Putamen (tissue), 1 donor: ENCODE measurements at places on chromosomes 11 and 22.

- DNase-seq: no peak
Measured at GRCh38 chr11:127073621-127074020, 73.1 kb upstream of the KIRREL3 start.

- no peak for DNase-seq
Measured at GRCh38 chr11:117145393-117145761, 1.3 kb downstream of the PAFAH1B2 start.

- peak; percentile 91 for DNase-seq
Measured at GRCh38 chr11:117316197-117316961, at the start of gene BACE1. Gene BACE1 (minus strand): TSS chr11:117316256. CDS start chr11:117315795, 461 bp downstream.

DNA sequence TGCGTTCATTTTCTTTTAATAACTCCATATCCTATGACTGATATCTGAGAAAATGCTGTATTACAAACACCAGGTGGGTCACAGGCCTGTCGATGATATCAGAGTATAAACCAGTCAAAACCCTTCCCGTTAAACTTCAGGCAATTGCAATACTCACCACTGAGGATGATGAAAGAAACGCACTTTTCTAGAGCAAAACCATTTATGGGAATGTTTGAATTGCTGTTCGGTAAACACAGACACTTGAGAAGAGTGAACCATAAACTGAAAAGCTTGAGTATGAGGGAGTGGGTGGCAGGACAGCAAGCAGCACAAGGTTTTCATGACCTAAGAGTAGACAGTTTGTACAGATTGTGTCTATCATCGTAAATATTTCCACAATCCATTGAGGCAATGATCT, 139.8 kb upstream of the CEP126 start:
- no peak for DNase-seq

DNA sequence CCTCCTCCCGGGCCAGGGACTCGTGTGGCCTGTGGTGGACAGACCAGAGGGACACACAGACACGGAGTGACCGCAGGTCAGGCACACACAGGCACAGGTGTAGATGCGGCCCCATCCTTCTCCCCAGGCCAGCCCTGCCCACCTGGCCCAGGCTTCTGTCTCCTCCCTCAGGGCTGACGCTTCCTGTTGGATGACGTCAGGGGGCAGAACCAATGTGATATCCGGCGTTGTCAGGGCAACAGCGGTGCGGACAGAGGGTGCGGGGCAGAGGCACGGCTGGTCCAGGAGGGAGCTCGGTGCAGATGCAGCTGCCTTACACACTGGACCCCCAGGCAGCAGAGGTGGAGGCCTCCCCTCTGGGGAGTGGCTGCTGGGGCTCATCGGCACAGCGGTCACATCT, 2.9 kb upstream of the TUBGCP6 start:
- DNase-seq: no peak

DNA sequence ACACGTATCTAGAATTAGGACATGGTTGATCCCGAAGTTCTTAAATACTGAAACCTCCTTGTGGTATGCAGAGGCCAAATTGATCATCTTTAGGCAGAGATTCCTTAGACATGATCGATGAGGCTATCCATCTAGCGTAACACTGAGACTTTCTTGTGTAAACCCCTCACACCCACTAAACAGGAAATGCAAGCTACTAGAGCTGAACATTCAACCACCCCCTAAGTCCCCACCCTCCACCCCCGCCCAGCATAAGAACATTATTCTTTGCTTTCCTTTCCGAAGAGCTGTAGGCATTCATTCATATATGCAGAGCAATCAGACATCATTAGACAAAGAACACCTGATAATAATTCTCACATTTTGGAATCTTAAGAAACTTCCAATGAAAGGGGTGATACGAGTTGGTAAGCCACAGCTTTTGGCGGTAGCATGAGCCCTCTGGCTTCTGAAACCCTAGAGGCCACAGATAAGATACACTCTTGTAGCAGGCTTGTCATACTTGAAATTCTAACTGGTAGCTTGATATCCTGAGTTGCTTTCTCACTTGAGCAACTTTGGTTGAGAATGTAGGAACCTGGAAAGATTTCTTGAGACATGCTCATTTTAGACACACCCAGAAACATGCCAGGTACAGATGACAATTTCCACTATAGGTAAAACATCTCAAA, 42.2 kb downstream of the FLI1 start:
- DNase-seq: no peak

DNA sequence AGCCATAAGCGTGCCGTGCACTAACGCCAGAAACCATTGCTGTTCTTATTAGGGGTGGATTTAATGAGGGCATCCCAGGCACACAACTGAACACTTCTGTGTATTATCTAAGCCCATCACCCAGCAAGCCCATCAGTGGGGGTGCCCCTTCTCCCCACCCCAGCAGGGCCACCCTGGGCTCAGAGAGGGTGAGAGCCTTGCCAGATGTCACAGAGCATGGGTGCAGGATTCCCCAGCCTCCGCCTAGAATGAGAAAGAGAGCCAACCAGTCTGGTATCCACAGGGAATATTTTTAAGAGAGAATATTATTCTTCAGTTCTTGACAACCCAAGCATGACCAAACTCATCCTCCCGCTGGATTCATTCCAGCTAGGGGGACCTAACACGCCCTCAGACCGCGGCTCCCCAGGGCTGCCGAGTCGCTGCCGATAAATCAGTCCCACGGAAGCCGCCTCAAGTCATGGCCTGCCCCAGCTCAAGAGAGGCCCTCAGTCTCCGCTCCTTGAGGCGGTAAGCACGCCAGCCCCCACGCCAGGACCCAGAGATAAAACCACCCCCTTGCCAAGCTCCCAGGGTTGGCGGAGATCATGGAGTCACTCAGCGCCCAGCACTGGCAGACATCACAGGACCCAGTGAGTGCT, 47.2 kb downstream of the MN1 start:
- DNase-seq: no peak

GRCh38 chr11:71406681-71407080, 41.5 kb downstream of the DHCR7 start:
- no peak for DNase-seq

DNA sequence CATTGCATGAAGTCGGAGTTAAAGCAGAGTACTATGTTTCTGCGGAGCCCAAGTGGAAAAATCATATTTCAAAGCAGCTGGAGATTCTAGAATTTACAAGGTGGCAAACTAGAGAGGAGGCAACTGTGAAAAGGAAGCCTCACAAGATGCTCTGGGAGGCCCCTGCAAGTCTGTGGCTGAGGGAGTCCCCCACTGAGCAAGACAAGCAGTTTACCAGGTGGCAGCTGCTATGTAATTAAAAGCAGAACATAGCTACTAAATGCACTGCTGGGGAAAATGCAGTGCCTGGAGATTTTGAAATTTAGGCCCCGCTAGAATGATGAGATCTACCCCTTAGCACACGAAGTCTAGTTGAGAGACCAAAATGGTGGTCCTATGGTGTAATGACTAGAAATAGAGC, 728.0 kb downstream of the OPCML start:
- no peak for DNase-seq

GRCh38 chr11:78533399-78533798, 41.3 kb downstream of the NARS2 start:
- no peak for DNase-seq

- no peak for DNase-seq
Measured at GRCh38 chr11:44740967-44741366, 14.2 kb downstream of the TSPAN18 start.

DNA sequence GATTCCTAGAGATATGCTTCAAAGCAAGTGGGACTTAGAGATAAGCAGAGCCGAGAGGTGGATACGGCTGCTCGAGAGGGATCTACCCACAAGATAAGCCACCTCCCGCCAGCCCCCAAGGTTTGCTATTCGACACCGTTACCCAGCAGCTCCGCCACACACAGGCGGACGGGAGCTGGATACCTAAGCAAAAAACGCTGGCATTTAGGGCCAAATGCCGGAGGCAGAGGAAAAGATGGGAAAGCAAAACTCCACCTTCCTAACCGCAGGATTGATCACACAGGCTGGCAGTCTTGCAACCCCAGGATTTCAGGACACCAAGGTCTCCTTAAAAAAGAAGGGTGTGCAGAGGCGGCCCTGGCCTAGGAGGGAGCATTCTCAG, 709 bp downstream of the FTH1 start:
- DNase-seq: no peak

GRCh38 chr11:44727114-44727372, 281 bp downstream of the TSPAN18 start:
- DNase-seq: no peak

DNA sequence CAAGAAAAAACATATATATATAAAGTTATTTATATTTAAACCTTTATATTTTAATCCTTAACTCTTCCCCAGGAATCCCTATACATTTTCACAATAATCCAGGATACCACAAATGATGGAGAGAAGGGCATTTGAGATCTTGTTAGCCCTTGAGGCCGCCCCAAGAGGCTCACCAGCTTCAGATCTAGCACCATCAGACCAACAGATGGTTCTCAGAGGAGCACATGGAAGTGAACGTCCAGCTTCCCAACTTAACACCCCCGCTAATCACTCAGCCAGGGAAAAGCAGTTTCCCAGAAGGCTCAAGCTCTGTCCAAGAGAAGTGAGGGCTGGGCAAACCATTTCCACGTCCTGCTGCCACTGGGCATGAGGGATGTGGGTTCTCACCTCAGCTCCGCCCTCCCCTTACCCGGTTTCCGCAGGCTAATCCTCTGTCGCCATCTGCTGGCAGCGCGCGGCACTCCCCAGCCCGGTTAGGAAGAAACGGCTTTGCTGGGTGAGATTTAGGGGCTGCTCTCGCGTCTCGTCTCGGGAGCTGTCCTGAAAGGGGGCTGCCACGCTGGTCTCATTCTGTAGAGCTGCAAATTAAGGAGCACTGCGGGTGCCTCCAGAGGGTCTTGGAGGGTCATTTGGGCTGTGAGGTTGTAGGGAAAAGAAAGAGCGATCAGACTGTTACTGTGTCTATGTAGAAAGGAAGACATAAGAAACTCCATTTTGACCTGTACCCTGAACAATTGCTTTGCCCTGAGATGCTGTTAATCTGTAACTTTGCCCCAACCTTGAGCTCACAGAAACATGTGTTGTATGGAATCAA, 6.8 kb upstream of the FAM111A start:
- peak; percentile 36 for DNase-seq

- no peak for DNase-seq
Measured at GRCh38 chr11:102154806-102155205, 44.6 kb downstream of the YAP1 start.

GRCh38 chr11:131839326-131839725, 468.9 kb downstream of the NTM start:
- DNase-seq: no peak

DNA sequence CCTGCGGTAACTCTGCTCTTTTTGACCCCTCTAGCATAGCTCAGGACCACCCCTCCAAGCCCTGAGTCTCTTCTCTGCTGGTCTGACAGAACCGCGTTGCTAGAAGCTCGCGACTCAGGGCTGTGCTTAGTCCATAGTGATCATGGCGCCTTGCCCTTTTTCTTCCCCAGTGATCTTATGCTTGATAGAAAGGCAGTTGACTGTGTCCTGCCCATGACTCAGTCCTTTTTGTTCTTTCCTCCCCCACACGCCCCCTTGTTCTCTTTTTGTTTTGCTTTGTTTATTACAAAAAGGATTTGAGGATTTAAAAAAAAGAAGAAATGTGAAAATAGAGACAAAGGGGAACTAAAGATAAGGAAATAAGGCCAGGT, 17.5 kb downstream of the IL17RA start:
- no peak for DNase-seq

- no peak for DNase-seq
Measured at GRCh38 chr11:15565880-15566279, 451.2 kb downstream of the INSC start.

DNA sequence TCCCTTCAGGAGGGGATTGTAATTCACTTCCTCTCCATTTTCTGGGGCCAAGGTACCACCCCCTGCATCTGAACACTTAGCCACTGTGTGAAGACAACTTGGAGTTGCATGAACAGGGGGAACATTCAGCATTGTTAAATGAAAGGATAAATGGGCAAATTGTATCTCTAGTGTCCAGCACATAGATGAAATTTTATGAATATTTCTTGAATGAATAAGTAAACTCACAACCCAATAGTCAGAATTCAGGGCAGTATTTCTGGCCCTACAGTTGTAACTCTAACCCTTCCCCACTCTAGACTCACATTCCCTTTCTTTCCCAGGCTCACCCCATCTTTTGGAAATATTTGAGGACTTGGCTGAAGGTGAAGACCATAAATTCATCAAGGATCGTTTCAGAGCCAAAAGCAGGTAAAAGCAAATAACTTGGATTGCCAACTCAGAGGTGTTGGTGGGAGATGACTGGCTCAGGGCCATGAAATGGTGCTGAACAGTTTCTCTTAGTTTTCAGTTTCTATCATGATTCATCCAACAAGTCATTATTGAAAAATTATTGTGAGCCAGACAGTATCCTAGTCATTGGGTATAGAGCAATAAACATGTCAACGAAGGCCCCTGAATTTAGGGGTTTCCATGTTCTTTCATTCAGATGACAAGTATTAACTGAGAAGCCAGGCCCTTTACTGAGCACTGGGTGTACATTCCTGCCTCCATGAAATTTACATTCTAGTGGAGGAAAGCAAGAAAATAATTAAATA, 33.3 kb upstream of the ZC3H12C start:
- DNase-seq: no peak

DNA sequence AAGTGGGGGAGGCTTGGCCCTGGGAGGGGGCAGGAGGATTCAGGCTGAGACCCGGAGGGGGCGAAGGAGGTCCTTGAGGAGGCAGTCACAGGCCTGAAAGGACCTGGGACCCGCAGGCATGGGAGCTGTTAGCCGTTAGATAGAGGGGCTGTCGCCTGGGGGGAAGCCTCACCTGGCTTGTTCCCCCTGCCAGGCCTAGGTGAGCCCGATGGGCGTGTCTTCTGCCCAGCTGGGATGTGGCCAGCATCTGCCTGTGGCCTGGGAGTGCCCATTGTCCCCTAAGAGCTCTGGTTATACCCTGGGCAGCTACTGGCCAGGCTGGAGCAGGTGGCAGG, 1.8 kb upstream of the DUSP8 start:
- no peak for DNase-seq

GRCh38 chr11:106012744-106013143, 9.3 kb downstream of the MSANTD4 start:
- no peak for DNase-seq

DNA sequence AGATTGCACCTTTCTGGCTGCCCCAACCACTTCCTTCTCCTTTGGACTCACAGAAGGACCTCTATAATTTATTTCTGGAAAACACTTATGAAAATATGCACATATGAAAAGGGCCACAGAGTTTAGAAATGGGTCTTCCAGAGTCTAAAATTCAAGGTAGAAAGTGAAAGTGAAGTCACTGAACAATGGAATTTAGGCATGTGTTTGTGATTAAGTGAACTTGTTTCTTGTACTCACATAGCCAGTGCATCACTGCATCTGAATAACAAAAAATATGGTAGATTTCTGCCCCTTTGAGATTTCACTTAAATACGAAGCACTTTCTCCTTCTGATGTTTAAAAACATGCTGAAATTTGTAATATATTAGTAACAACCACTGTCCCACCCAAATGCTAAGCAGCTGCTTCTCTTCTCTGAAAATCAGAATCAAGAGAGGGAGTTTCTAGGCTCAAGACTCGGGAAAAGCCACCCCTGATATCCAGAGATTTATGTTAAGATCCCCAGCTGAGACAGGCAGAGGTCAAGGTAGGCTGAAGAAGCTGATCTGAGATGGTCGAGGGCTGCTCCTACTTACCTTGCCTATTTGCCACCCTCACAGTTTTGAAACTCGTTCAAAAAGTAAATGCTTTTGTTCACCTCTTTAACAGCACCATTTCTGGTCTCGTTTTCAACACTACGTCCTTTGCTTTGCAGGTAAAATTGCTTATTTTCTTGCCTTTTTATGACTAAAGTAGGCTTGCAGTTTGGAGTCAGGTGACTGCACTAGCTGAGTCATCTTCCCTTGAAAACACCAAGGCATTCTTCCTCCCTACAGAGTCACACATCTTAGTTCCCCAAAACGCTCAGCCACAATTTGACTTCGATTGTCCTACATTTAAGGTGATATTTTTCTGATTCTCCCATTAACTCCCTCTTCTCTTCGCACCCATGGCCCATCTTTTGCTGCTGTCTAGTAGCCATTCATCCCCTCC, at the start of gene XKR3:
XKR3 (minus strand) TSS at position 696 of the 972 bp plus-strand sequence. CDS start 17,338 bp downstream, outside the sequence.
- DNase-seq: no peak
